Activated naive CD4-positive, alpha-beta T cell treated with anti-CD3 and anti-CD28 coated beads for 36 hours (primary cell): ENCODE measurements at places on chromosomes 2 and 18. TPM values are rescaled to one million over a fixed set of nuclear protein-coding genes. Genes with fewer than 3 reads are reported as not detected.

- peak; percentile 19 for DNase-seq
These were observed 23.2 kb downstream of the MEMO1 start for GRCh38 chr2:31987454-31988220.

- no peak for DNase-seq
These were observed 47.8 kb downstream of the DYM start for GRCh38 chr18:49412679-49413078.

GRCh38 chr2:3460156-3460555 is 59.2 kb downstream of the ADI1 start:
- DNase-seq: no peak

DNA sequence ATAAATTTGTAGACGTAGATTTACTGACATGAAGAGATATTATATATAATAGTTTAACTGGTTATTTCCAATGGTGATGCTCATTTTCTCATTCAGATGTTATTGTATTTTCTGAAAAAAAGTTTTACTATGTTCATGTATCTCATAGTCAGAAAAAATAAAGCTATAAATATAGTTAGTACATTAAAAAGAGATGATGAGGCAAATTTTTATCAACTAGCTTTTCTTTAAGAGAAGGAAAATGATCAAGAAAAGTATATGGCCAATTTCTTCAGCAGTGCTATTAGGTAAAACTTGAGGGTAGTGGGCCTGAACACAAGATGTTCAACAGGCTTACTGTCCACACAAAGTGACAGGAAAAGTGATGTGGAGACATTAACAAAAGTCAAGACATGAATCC is 11.7 kb downstream of the TTC21B start:
- DNase-seq: no peak

The SNED1 gene
- total RNA-seq: 0.35 TPM

DNA sequence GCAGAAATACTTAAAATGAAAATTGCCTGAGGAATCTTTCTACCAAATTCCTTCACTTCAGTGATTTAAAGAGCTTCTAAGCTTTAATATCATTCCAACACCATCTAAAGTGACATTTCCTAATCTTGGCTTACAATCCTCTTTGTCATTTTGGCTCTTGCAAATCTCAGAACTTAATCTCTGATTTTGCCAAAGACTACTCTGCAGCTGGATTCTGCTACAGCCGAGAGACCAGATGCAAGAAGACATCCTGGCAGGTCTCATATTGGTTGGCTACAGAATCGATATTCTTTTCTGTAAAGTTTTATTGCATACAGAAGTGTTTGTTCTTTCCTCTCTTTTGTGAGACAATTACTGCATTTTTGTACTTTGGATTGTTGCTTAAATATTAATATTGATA is 716.5 kb upstream of the LRATD1 start:
- no peak for DNase-seq

The UCN gene
- total RNA-seq: 0.45 TPM

The CLEC4F gene
- total RNA-seq: not detected

- DNase-seq: no peak
These were observed 27.3 kb downstream of the GRB14 start for GRCh38 chr2:164593959-164594358.
